Karpas-422 (cell line): ENCODE measurements at places on chromosomes 3 and 15. TPM values are rescaled to one million over a fixed set of nuclear protein-coding genes. Genes with fewer than 3 reads are reported as not detected.

GRK7 gene
- not detected in 2 replicates for total RNA-seq

DNA sequence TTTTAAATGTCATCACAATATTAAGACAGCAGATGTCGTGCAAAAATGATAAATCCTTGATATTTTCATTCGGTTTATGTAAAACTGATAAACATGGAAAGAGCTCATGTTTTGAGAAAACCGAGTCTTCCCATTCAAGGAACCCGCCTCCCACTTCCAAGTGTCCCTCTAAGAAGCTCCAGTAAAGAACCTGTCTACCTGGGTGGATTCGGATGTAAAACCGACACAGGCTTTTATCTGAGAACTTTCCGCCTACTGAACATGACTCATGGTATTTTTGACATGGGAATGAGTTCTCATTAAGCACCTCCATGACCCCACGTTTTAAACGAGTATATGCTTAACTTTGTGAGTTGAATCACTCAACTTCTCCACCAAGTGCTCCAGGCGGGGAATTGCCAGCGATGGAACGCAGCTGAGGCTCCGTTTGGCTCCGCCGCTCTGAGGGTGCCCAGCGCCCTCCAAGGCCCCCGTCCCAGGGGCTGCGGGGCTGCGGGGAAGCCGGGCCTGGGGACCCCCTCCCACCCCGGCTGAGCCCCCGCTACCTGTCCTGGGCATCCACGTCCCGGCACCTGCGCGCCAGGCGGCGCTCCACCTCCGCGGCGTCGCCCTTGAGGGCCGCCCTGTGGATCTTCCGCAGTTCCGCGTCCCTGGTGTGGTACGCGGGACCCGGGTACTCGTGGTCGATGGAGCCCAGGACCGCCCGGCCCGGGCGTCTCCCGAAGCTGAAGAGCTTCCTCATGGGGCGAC lies 119.9 kb downstream of the LMLN start:
- H3K27me3 ChIP-seq = no peaks in the 10 kb centered on the region
- peaks cover 8% of the 10 kb centered on the region for H3K4me1 ChIP-seq
- no peak for DNase-seq
- H3K27ac ChIP-seq = no peak overlapping the region

DNA sequence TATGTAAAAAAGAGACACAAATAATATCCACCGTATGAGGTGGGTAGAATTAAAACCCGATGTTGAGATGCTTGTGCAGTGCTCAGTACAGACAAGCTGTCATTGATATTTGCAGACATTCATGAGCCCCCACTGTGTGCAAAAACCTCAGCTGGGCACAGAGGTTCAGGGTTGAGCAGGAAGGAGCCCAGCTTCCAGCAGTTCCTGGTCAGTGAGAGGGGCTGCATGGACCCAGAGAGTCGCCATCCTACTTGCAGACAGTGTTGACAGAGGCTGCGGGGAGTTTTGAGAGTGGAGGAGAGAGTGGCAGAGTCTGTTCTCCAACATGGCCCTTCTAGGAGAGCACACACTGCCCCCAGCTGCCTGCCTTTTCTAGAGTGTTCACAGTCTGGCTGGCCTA lies 6.1 kb upstream of the LTF start:
- H3K4me3 ChIP-seq = no peak overlapping the region
- DNase-seq = no peak
- H3K27ac ChIP-seq = no peak overlapping the region
- H3K4me1 ChIP-seq = no peaks in the 10 kb centered on the region
- no peaks in the 10 kb centered on the region for H3K36me3 ChIP-seq
- peaks cover 3% of the 10 kb centered on the region; the same call in 1 of the 2 replicates for H3K27me3 ChIP-seq

GNAT1 gene
- not detected in 2 replicates for total RNA-seq

C3orf85 gene
- total RNA-seq = not detected in 2 replicates

DNA sequence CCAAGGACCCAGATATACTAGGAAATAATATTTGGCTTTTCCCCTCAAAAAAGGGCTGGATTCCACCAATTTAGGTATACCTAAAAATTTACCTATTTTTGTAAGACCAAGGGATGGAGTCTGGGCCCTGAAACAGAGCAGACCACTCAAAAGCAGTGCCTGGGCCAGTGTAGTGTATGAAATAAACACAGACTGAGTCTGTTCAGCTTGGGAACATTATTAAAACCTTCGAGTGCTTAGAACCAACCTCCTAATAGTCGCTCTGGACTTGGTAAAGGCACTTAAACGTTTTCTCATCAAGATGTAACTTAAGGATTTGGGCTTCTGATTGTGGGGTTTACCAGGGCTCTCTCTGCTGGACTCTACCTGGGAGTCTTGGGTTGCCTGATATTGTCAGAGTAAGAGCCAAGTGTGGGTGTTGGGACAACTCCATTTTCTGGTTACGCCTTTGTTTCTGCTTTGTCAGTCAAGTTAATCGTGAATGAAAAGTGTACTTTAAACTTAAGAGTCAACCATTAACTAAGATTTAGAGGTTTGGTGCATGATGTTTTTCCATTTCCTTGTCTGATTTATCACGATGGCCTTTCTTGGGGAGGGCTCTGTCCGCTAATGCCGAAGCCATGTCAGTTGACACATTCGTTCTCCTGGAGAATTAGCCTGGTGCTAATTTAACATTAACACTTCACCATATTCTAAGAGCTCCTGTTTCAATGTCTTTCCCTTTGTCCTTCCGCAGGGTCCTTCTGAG lies 221.0 kb upstream of the TPM1 start:
- H3K4me1 ChIP-seq = no peaks in the 10 kb centered on the region
- H3K27ac ChIP-seq = no peak overlapping the region
- H3K27me3 ChIP-seq = no peaks in the 10 kb centered on the region
- no peak overlapping the region for H3K4me3 ChIP-seq
- no peak for DNase-seq
- no peaks in the 10 kb centered on the region for H3K36me3 ChIP-seq

GRCh38 chr3:177968891-177969290 lies 567.3 kb upstream of the KCNMB2 start:
- no peaks in the 10 kb centered on the region for H3K4me1 ChIP-seq
- no peak overlapping the region for H3K4me3 ChIP-seq
- DNase-seq = no peak
- H3K36me3 ChIP-seq = no peaks in the 10 kb centered on the region
- H3K27ac ChIP-seq = no peak overlapping the region

MGA gene
- 40.0 and 68.1 TPM in 2 replicates for total RNA-seq
